ENCODE measurements at places on chromosomes 2 and 18.
A peak's percentile ranks its signal among the peaks of the same experiment; 100 is the strongest.

GRCh38 chr2:15684161-15685039 is 92.7 kb downstream of the DDX1 start:
- DNase-seq, result no peak

DNA sequence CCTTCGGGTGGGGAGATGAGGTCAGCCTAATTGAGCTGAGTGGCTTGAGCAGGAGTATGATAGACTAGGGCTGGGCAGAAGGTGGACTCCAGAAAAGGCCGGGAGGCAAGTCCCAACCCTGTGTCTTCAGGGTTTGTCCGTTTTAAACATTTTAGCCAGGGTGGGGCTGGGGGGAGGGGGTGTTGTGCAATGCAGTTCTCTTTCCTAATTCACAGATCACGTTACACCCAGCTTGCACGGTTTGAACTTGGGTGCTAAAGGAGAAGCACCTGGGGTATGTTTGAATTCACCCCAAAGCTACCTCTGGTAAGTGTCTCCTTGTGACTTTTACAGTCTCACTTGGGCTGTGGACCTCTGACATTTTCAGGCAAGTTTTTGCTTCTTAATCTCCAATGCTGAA is 233.3 kb downstream of the AGAP1 start:
- no peak for DNase-seq

DNA sequence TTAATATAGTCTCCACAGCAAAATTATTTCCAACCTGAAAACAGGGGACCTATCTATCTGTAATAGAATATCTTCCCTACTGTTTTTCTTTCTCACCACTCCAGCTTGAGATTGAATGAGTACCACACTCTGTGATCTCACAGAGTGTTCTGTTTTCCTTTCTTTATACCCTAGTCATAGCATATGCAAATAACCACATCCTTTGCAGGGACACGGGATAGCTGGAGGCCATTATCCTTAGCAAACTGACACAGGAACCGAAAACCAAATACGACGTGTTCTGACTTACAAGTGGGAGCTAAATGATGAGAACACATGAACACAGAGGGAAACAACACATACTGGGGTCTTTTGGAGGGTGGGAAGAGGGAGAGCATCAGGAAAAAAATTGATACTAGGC is 224.7 kb downstream of the SLC8A1 start:
- no peak for DNase-seq

DNA sequence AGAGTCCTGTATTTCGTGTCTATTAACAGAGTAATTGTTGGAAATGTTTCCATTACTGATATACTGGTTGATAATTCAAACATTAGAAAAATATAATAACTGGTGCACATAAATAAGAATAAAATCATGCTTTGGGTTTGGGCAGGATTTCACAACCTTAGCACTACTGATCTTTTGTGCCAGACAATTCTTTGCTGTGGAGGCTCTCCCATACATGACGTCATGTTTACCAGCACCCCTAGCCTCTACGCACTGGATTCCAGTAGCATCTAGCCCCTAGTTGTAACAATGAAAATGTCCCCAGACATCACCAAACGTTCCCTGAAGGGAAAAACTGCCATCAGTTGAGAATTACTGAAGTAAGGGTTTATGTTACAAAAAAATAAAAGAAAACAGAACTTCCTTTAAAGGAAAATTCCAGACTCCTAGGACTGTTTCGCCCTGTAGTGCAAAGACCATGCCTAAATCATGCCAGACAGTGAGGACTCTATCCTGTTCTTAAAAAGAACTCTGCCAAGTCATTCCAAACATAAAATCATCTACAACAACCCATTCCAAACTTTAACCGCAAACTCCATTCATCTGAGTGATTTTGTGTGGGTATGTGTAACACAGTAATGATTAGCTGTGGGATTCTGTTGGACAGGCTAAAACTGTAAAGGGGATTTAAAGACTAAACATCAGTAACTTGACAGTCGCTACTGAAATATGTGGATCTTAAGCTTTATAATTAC is 313.4 kb upstream of the CCDC68 start:
- DNase-seq, result no peak

DNA sequence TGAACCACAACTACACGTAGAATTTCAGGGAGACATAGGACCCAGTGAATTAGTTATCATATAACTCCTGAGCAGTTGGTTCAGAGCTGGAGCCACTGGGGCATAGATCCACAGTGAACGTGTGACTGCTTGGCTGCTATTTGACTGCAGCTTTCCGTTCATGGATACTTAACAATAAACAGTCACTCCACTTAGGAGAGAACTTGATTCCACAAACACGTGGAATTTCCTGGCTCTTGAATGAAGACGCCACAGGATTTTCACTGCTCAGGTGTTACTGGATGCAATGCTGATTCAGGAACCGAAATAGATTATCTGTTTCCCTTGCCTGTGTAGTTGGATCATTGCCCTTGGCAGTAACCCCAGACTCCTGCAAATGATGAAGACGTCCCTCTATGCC is 679.1 kb upstream of the ZEB2 start:
- no peak for DNase-seq

- no peak for DNase-seq
Measured at GRCh38 chr2:233498126-233498525, 68.5 kb downstream of the USP40 start.

- DNase-seq, result no peak
Measured at GRCh38 chr18:76389716-76390115, 105.3 kb downstream of the ZNF516 start.

- DNase-seq, result no peak
Measured at GRCh38 chr2:200484934-200485333, 24.9 kb downstream of the KCTD18 start.

DNA sequence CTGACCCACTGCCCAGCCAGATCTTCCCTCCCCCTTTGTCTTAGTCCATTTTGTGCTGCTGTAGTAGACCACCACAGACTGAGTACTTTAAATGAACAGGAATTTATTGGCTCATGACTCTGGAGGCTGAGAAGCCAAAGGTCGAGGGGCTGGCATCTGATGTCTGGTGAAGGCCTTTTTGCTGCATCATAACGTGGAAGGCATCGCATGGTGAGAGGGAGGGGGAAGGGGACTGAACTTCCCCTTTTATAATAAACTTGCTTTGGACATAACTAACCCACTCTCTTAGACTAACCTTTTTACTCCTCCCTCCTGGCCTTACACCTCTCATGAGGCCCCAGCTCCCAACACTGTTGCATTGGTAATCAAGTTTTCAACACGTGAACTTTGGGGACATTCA is 83.8 kb downstream of the MAP4K4 start:
- DNase-seq, result peak; percentile 55

- DNase-seq, result no peak
Measured at GRCh38 chr2:20236496-20236895, 11.6 kb upstream of the SDC1 start.

GRCh38 chr18:44685296-44685695 is 4.6 kb downstream of the SETBP1 start:
- DNase-seq, result no peak

- DNase-seq, result no peak
Measured at GRCh38 chr2:142915502-142915901, 38.0 kb downstream of the KYNU start.

DNA sequence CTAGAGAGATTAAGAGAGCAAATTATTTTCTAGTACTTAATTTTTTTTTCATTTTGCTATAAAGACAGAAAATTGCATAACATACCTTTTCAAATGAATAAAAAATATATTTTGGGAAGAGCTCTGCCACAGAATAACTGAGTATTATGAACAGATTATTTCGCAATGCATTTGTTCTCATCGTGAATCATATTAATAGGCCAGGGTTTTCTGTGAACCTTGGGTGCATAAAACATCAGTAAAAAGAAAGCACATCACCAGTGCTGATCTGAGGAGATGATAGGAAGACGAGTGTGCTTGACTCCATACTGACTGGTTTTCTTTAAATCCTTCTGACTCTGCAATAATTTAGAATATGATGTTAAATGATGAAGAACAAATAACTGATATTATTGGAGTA is 409.1 kb downstream of the CPS1 start:
- no peak for DNase-seq

DNA sequence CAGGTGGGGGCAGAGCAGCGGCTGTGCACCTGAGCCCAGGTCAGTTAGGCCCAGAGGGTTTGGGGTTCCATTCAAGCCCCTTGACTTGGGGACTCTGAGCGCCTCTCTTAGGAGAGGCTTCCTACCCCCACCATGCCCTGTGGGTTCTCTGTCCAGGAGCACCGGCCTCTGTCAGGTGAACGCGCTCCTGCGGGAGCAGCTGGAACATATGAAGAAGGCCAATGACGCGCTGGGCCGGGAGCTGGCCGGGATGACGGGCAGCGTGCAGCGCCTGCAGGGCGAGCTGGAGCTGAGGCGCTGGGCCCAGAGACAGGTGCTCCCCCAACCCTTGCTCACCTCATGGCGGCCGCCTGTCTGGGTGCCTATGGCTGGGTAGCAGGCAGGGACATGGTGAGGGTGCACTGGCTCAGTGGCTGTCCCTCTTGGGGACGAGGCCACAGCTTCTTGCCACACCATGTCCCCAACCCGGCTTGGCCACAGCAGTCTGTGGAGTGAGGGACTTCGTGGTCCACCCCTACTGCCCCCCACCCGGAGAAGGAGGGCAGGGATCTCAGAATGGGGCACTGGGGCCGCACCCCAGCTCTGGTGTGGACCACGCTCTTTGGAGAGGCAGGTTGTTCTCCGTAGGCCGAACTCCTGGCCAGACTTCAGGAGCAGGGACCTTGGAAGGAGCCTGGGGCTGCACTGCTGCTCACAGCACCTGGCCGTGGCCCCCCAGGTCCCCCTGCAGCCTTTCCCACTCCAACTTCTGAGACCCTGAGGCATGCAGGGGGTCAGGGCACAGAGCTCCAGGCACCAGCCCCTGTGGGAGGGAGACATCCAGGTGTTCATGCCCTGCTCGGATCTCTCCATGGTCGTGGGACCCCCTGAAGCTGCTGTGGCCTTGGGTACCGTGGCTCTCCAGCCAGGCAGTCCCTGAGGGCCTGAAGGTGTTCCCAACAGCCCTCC is 19.7 kb downstream of the CROCC2 start:
- DNase-seq, result no peak

GRCh38 chr2:158346032-158346431 is 110.5 kb downstream of the CCDC148 start:
- no peak for DNase-seq

GRCh38 chr2:174970092-174970491 is 35.1 kb downstream of the CHN1 start:
- DNase-seq, result no peak

GRCh38 chr2:216348756-216349308 is 23.5 kb downstream of the MARCHF4 start:
- DNase-seq, result no peak

GRCh38 chr2:119744335-119744939 is 15.3 kb upstream of the PTPN4 start:
- DNase-seq, result no peak

GRCh38 chr2:239569401-239570090 is 168.7 kb upstream of the HDAC4 start:
- no peak for DNase-seq

DNA sequence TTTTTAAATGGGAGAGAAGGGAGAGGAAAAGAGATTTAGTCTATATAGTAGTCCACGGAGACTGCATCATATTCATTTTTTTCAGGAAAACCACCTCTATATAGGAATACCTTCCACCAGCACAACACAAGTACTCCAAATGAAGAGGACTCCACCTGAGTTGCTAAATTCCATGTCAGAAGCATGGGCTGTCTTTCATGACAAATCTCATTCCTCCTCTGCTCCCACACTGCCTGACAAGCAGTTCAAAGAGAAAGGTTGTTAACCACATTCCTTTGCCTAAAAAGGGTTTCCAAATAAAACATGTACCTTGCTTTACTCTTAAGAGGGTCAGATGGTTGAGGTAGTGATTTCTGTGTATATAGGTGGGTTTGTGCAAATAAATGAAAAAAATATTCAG is 122.0 kb downstream of the TMEFF2 start:
- no peak for DNase-seq

- no peak for DNase-seq
Measured at GRCh38 chr2:239666053-239666854, 265.4 kb upstream of the HDAC4 start.

- DNase-seq, result no peak
Measured at GRCh38 chr18:2857491-2858131, 10.8 kb downstream of the EMILIN2 start.

- no peak for DNase-seq
Measured at GRCh38 chr18:74256190-74256589, 35.6 kb downstream of the CYB5A start.

- DNase-seq, result no peak
Measured at GRCh38 chr2:174353004-174353403, 18.2 kb downstream of the SP9 start.

- DNase-seq, result peak; percentile 15
Measured at GRCh38 chr2:196277002-196277401, 105.6 kb upstream of the STK17B start.

DNA sequence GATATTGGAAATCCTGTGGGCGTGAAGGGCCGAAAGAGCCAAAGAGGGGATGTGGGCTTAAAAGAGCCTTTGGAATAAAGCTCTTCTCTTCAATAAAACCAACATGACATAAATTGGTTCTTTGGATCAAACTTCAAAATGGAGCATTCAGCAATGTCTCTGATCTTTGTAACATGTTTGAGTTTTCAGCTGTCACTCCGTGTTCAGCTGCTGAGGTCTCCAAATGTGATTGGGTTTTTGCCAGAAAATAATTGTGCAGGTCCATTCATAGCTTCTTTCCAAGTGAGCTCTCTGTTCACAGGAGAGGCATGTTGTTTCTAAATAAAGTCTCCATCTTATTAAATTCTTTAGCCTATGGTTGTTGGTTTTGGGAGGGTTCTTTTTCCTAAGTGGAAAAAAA is 127.6 kb upstream of the CCDC68 start:
- no peak for DNase-seq

DNA sequence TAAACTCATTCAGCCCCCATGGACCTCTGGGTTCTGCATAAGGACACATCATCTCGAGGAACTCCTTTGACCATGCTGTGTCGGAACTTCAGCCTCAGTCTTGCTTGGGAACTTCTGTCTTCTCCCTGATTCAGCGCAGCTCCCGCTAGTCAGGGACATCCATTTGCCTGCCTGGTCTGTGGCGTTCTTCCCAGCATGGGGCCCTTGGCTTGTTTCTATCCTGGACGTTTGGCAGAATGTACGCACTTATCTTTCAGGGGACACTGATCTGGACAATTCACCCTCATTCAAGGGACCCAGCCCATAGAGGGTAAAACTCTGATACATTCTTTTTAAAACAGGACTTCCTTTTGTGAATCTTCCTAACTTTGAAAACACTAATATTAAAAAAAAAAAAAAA is 75.8 kb upstream of the WIPF1 start:
- DNase-seq, result no peak

GRCh38 chr18:76620321-76621170 is 125.5 kb upstream of the ZNF516 start:
- DNase-seq, result peak; percentile 17

DNA sequence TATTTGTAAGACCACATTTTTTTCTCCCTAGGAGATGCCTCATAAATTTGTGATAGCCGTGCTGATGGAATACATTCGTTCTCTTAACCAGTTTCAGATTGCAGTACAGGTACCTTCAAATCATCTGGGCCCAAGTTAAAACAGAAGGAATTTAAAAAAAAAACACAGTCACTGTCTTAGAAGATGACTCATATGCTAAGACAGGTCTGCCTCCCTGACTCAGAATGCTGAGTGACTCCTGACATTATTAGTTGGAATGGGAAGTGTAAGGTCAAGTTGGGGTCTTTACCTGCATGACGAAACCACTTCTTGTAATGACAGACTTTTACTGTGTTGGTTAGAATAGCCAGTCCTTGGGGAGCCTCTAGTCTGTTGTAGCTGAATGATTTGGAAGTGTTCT is 26.3 kb downstream of the RMC1 start:
- peak; percentile 72 for DNase-seq
